ENCODE measurements at places on chromosomes 5 and 9.
A peak's percentile ranks its signal among the peaks of the same experiment; 100 is the strongest.

DNA sequence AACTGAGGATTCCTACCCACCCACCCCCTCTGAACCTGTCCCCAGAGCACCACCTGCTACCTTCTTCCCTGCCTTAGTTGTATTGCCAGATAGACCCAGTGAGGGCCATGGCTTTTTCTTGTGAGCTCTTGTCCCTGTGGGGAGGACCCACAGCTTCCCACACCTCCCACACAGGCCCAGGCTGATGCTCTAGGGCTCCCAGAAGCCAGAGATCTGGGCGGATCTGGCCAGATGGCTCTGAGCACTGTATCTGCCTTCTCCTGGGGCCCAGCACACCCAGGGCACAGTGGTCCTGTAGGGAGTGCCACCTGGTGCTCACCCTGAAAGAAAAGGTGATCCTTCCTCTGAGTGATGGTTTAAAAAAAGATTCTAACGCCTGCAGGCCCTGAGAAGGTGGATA, 131.7 kb downstream of the DAB2IP start:
- no peak for DNase-seq

- no peak for DNase-seq
Measured at GRCh38 chr9:136609160-136609475, 53.6 kb upstream of the EGFL7 start.

GRCh38 chr5:149186506-149186905, 45.2 kb downstream of the ABLIM3 start:
- DNase-seq, result no peak

DNA sequence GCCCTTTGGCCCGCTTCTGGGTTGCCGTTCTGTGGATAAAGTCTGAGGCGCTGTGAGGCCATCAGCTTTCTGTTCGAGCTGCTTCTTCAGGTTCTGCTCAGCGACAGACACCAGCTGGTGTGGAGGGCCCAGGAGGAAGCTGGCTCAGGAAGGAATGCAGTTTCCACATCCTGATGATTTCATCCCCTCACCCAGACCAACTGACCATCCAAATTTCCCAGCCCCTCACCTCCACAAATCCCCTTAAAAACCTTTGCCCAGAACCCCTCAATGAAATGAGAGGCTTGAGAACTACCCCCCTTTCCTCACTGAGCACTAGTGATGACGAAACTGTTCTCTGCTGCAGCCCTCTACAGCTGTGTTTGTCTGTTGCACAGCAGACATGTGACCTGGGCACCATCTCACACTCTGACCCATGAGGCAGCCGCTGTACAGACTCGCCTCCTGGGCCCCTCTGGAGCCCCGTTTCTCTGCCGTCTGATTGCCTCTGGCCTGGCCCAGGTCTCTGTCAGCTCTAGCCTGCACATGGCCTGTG, 45.4 kb downstream of the SPATA31C2 start:
- DNase-seq, result no peak

GRCh38 chr5:62473209-62473608, 60.6 kb downstream of the IPO11 start:
- DNase-seq, result no peak

GRCh38 chr5:76527685-76528161, 95.5 kb downstream of the F2RL2 start:
- DNase-seq, result no peak

GRCh38 chr9:131423171-131423581, 29.3 kb downstream of the PRRC2B start:
- no peak for DNase-seq

- no peak for DNase-seq
Measured at GRCh38 chr5:56314529-56314928, 81.4 kb upstream of the ANKRD55 start.

- DNase-seq, result no peak
Measured at GRCh38 chr5:139393497-139394122, 1.3 kb downstream of the PROB1 start.

GRCh38 chr5:77437194-77437593, 54.9 kb downstream of the WDR41 start:
- no peak for DNase-seq

GRCh38 chr9:112757282-112757883, 6.8 kb downstream of the SNX30 start:
- no peak for DNase-seq

GRCh38 chr9:111657051-111657450, 4.4 kb upstream of the GNG10 start:
- DNase-seq, result no peak

- DNase-seq, result no peak
Measured at GRCh38 chr9:137978262-137978714, 100.7 kb downstream of the CACNA1B start.

GRCh38 chr5:165834891-165835290, 2329.5 kb downstream of the MAT2B start:
- DNase-seq, result no peak

- no peak for DNase-seq
Measured at GRCh38 chr5:171363846-171364245, 23.8 kb upstream of the NPM1 start.

- DNase-seq, result no peak
Measured at GRCh38 chr5:136703036-136703435, 337.7 kb upstream of the TRPC7 start.

DNA sequence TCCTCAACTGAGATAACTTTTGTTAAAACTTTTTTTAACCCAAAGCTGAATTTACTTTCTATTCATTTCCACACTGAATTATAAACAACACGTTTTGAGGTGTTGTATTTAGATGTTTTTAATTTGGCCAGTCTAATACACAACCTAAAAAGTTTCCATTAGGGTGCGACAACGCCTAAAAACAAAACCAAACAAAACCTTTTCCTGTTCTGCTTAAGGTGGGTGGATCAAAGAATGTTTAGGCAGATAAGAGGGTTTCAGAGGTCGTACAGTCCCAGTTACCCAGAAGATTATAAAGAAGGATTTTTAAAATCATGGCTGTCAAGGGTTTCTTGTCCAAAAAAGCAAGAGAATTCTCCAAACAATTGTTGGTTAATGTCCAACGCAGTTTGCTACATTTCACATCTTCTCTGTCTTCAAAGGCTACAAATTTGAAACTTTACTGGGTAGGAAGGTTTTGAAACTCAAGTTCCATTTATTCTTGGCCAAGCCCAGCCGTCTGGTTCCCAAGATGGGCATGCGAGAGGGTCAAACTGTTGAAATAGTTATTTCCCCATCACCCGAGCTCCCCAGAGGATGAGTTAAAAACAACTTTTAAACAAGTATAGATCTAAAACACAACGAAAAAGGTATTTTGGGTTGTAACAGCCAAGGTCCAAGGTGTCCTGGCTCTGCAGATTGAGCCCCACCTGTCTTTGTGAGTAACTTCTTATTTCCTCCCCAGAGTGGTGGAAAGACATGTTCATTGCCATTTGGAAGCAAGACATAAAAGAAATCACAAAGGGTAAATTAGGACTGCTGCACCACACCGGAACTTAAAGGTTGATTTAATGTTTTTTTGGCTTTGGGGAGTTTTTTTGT, 122.8 kb upstream of the MAP3K1 start:
- DNase-seq, result no peak

GRCh38 chr5:34570721-34571676, 85.1 kb upstream of the RAI14 start:
- DNase-seq, result no peak

- DNase-seq, result peak; percentile 66
Measured at GRCh38 chr5:78984439-78985115, 533 bp downstream of the ARSB start.

- DNase-seq, result no peak
Measured at GRCh38 chr9:87305151-87305550, 192.5 kb upstream of the DAPK1 start.

GRCh38 chr5:35908228-35908627, 30.2 kb downstream of the CAPSL start:
- no peak for DNase-seq

GRCh38 chr5:167843881-167844572, 447.4 kb upstream of the WWC1 start:
- no peak for DNase-seq

DNA sequence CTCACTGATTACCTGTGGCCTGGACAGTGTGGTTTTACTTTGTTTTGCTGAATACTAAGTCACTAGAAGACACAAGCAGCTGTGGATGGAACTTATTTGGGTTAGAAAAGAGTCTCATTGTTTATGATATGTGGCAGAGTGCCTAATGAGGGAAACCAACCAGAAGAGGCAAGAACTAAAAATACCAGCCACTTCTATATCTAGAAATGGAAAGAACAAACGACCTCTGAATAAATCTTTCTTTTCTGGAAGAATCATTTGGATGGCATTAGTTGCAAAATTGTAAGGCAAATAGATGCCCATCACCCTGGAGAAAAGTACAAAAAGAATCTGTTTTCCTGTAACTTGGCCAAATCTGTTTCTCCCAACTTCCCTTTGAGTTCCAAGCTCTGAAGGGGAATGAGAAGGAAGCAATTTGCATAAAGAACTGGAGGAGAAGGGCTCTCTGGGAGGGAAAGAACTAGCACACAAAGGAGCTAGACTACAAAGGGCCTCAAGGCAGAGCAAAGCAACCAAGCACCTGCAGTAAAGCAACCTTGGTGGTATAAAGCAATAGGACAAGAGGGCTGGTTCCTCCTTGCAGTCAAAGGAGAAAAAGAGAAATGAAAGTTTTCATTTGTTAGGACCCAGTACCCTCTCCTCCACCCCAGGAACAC, 455.4 kb downstream of the CAAP1 start:
- DNase-seq, result no peak

DNA sequence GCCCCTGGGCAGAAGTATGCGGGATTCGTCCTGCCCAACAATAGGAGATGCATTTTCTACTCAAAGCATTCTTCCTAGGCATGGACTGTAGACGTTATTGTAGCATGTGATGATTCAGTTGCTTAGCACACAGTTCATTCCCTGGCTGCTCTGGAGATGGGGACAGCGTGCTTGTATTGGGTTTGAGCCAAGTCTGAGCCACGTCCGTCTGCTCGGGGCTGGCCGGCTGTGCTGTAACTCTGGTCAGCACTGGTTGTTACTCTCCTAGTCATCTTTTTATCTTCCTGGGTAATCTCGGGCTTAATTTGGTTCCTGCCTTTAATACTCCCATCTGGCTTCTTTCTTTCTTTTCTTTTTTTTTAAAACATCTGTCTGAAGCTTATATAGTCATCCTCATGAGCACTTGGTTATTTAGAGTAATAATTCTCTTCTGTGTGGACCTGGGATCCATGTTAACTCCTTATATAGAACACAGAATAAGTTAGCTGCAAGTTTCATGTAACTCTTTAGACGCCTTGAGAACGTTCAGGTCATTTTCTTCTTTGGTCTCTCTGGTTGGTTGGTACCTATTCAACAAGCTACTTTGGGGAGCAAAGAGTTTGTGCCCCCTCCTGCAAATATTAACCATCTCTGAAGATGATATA, 118.8 kb upstream of the RPS23 start:
- no peak for DNase-seq

DNA sequence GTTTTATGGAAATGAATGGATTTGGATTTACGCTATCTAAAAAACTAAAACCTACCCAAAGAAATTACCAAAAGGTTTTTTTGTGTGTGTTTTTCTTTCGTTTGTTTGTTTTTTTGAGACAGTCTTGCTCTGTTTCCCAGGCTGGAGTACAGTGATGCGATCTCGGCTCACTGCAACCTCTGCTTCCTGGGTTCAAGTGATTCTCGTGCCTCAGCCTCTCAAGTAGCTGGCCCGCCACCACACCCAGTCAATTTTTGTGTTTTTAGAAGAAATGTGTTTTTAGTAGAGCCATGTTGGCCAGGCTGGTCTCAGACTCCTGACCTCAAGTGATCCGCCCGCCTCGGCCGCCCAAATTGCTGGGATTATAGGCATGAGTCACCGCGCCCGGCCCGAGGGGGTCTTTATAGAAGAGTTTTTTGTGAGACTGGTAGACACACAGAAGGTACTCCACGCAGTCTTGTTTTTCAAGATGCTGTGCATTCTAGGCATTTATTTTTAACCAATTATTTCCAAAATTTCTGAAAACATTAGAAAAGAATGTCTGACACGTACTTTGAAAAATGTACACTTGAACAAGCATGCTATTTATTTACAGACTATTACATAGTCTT, 75.7 kb downstream of the NR6A1 start:
- no peak for DNase-seq

DNA sequence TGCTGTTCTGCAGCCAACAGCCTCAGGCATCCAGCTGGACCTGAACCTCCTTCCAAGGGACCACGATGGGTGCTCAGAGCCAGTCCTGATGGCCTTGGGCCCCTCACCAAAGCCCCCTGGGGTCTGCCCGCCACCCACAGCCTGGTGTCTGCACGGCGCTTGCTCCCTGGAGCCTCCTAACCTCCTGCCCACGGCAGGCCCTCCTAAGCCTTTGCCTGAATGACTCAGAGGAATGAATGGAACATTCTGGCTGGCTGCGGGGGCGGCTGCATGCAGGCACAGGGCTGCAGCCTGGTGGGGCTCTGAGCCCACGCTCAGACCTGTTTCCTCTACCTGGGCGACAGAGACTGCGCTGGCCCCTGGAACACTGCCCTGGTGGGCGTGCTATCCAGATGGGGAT, 6.9 kb downstream of the SOHLH1 start:
- no peak for DNase-seq

DNA sequence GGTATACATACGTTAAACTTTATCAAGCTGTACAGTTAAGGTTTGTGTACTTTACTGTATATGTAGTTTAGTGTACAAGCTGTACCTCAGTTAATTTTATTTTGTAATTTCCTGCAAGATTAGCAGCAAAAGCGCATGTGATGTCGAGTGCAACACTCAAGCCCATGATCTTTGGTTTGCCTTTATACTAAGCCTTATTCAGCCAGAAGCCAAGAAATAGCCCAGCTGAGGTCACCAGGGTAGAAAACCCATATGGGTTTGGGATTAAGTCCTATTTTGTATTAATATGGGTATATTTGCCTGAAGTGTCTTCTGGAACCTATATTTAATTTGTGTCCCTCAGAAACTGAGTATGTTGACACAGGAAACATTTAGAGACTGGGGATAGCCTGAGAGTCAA, 59.3 kb downstream of the ZFAND5 start:
- DNase-seq, result no peak

DNA sequence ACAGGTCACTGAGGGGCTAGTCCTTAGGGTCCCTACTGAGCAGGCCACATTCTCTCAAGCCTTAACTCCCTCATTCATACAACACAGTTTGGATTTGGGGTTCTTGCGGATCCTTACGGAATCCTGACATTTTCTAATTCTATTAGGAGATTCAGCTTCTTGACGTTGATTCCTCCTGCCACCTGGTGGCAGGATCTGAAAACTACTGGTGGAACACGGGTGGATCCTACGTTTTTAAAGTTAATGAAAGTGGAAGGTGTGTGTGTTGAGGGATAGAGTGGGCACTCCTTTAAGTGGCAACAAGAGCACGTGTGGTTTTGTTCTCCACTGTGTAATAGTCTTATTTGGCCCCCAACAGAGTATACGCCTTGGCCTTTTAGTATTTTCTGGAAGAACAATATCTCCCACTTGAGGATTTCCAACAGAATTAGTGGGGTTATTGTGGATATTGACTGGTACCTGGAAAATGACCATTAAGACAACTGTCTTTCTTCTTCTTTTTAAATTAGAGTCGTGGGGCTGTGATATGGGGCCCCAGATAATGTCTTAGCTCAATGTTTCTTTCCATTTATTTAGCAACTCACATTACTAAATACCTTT, 25.2 kb downstream of the SLC28A3 start:
- peak; percentile 24 for DNase-seq

DNA sequence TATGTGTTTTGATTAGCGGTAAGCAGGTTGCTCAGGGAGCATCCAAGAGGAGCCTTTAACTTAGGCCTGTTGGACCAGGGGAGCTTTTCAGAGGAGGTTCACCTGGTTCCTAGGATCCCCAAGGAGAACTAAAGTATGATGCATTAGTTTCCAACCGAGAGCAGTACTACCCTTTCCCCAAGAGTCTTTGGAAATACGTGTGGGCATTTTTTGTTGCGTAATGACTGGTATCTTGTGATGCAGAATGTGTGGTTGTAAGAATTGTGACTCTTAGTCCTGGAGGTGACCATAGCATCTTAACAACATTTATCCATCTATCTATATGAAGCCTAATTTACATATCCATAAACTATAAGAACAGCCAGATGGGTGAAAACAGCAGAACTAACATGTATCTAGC, 11.0 kb downstream of the CFAP95 start:
- no peak for DNase-seq

Data from activated CD8-positive, alpha-beta memory T cell treated with anti-CD3 and anti-CD28 coated beads for 1 hour (primary cell).